Immature natural killer cell (primary cell): ENCODE measurements at places on chromosomes 3 and 15. TPM values are rescaled to one million over a fixed set of nuclear protein-coding genes. Genes with fewer than 3 reads are reported as not detected.

DNA sequence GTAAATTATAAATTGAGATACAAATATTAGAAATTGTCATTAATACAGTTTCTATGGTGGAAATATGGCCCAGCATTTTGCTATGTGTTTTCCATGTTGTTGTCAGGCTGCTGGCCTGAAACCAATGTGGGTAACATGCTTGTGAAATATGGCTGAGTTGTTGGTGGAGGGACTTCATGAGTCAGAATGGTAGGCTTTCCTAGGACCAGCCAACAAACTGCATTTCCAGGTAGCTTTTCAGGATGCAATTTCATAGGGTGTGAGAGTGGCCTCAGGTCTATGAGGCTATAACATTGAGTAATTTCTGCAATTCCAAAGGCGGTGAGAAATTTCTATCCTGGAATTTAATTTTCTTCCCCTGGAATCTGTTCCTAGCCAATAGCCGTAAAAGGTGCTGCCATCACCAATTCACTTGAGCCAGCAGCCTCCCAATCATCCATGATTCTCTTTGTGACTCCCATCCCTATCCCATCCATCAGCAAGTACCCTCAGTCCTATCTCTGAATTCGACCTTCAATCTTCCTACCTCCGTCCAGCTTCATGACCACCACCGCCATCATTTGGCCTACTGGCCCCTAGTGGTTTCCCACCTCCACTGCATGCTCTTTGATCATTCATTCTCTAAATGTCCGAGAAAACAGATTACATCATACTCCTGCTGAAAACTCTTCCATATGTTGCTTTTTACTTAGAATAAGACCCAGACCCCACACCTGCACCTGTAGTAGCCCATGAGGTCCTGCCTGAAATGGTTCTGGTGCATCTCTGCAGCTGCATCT, 276.6 kb upstream of the CFAP20DC start:
- H3K27me3 ChIP-seq: peaks cover 1% of the 10 kb centered on the region
- H3K27ac ChIP-seq: no peak overlapping the region
- no peaks in the 10 kb centered on the region for H3K4me1 ChIP-seq
- no peak for DNase-seq
- H3K36me3 ChIP-seq: no peaks in the 10 kb centered on the region

The RFX7 gene
- polyA plus RNA-seq: 0.03 TPM

GRCh38 chr15:94503293-94503692, 271.9 kb downstream of the MCTP2 start:
- H3K4me1 ChIP-seq: no peaks in the 10 kb centered on the region
- DNase-seq: no peak
- H3K27ac ChIP-seq: no peak overlapping the region
- no peak overlapping the region for H3K4me3 ChIP-seq
- H3K27me3 ChIP-seq: peaks cover 8% of the 10 kb centered on the region
- H3K36me3 ChIP-seq: peaks cover 4% of the 10 kb centered on the region

DNA sequence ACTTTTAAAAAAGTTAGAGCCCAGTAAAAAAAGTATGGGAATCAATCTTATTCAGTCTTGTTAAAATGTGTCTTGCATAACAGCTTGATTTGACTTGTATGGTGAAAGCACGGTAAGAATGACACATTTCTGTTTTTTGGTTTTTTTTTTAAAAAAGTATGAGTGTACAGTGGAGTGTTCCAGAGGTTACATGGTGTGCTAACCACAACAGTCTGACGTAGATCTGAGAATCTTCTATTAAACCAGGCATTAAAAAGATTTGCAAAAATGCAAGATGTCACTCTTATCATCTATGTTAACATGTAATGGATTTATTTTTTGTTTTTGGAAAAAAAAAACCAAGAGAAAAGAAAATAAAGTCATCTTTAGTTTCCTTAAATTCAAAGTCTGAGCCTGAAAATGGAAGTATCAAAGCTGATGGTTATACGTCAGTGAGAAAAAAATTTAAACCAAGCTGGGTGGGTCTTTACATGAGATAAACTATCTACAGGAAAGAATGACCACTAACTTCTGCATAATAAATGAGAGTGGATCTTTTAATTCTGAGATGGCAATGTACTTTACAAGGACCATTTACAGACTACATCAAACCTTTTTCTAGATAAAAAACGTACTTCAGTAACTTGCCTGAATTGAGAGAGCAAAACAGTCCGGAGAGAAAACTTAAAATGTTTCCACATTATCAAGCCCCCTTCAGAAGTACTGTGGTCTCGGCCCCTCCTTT, 1.6 kb downstream of the GABPB1 start:
- DNase-seq: peak; percentile 86
- peak overlapping the region; percentile 100 for H3K27ac ChIP-seq
- peaks cover 27% of the 10 kb centered on the region for H3K27me3 ChIP-seq
- peaks cover 72% of the 10 kb centered on the region for H3K4me1 ChIP-seq
- peak overlapping the region; percentile 97 for H3K4me3 ChIP-seq
- H3K36me3 ChIP-seq: peaks cover 9% of the 10 kb centered on the region

The APBA2 gene
- 25.4 TPM for polyA plus RNA-seq

- H3K4me1 ChIP-seq: no peaks in the 10 kb centered on the region
- H3K36me3 ChIP-seq: no peaks in the 10 kb centered on the region
- no peak overlapping the region for H3K27ac ChIP-seq
- no peak overlapping the region for H3K4me3 ChIP-seq
Measured at GRCh38 chr3:72047221-72047871, 262.4 kb upstream of the PROK2 start.

DNA sequence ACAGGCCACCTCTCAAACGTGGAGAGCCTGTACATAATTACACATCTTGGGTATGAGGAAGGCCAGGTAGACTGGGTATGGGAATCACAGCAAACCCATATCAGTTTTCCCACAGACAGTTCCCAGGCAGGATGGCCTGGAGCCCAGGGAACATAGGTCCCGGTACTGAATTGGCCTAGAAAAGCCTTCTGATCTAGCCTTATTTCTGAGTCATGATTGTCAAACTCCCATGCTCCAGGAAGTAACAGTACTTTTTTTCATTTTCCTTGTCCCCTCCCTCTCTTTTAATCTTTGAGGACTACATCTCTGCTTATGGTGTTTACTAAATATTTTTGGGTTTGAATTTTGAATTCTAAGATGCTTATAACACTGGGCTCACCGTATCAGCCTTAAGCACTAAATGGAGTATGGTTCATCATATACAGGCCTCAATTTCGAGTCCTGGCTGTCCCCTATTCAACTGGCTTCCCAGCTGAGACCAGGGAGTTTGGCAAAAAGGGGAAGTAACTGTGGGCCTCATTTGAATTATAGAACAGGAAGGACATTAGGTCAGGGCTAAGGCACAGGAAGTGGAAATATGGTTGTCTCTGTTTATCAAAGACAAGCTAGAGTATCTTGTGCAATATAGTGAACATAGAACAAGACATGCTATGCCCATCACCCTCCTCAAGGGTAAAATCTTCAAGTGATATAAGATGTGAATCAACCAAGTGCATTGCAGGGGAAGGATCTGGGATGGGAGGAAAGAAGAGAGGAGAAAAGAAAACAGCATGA, 494.6 kb downstream of the NTRK3 start:
- H3K27ac ChIP-seq: no peak overlapping the region
- H3K36me3 ChIP-seq: no peaks in the 10 kb centered on the region
- H3K4me1 ChIP-seq: peaks cover 5% of the 10 kb centered on the region

The DUOXA1 gene
- not detected for polyA plus RNA-seq

- H3K4me1 ChIP-seq: peaks cover 51% of the 10 kb centered on the region
- H3K4me3 ChIP-seq: no peak overlapping the region
- no peaks in the 10 kb centered on the region for H3K27me3 ChIP-seq
Measured at GRCh38 chr3:111902534-111902933, 43.5 kb downstream of the PHLDB2 start.

The SPATA12 gene
- polyA plus RNA-seq: not detected

- H3K4me1 ChIP-seq: no peaks in the 10 kb centered on the region
- no peaks in the 10 kb centered on the region for H3K36me3 ChIP-seq
- no peak overlapping the region for H3K27ac ChIP-seq
- peaks cover 13% of the 10 kb centered on the region for H3K27me3 ChIP-seq
- no peak overlapping the region for H3K4me3 ChIP-seq
Measured at GRCh38 chr15:65414841-65415621, 7.7 kb downstream of the IGDCC4 start.

The SLC22A13 gene
- not detected for polyA plus RNA-seq

- H3K27ac ChIP-seq: no peak overlapping the region
- no peaks in the 10 kb centered on the region for H3K36me3 ChIP-seq
- peaks cover 2% of the 10 kb centered on the region for H3K27me3 ChIP-seq
Measured at GRCh38 chr3:100871306-100871705, 121.9 kb downstream of the ABI3BP start.

DNA sequence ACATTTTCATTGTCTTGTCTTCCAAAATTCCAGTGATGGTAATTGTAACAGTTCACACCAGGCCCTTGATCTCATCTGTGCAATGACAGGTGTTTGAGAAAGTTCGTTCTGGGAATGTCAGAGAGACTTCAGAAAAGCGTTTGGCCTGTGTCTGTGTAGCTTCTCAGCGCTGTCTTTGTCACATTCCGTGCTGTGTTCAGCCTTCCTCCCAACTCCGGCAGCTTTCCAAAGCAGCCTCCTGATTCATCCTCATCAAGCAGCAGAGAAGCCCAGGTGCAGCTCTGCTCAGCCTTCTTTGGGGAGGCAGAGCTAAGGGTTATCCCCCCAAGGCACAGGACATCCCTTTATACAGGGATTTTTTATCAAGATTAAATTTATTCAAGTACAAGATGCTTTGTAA, 494.0 kb upstream of the SUCLG2 start:
- no peak overlapping the region for H3K27ac ChIP-seq
- H3K27me3 ChIP-seq: no peaks in the 10 kb centered on the region
- H3K4me3 ChIP-seq: no peak overlapping the region
- DNase-seq: no peak
- H3K36me3 ChIP-seq: no peaks in the 10 kb centered on the region

- H3K4me1 ChIP-seq: no peaks in the 10 kb centered on the region
- peaks cover 1% of the 10 kb centered on the region for H3K27me3 ChIP-seq
- no peak overlapping the region for H3K27ac ChIP-seq
- no peaks in the 10 kb centered on the region for H3K36me3 ChIP-seq
- H3K4me3 ChIP-seq: no peak overlapping the region
Measured at GRCh38 chr15:84108728-84109127, 126.8 kb upstream of the GOLGA6L4 start.

The TTBK2 gene
- polyA plus RNA-seq: 5.9 TPM

DNA sequence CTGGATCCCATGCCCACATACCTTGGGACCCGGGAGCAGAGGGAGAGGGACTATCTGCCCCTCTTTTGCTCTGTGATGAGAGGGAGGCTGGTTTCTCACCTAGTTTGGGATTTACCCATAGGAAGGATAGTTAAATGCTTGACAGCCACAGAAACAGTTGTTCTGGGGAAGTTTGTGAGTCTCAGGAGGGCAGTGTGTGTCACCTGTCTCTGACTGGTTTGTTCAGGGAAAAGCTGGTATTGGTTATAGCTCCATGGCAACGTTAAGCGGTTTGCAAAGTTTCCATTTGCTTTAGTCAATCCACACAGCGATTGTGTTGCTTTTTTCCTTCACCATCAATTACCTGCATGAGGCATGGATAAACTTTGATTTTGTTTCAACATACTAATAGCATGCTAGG, 3.7 kb upstream of the TMED3 start:
- H3K4me1 ChIP-seq: peaks cover 18% of the 10 kb centered on the region
- no peak overlapping the region for H3K27ac ChIP-seq
- H3K4me3 ChIP-seq: no peak overlapping the region
- H3K27me3 ChIP-seq: peaks cover 8% of the 10 kb centered on the region
- no peaks in the 10 kb centered on the region for H3K36me3 ChIP-seq

DNA sequence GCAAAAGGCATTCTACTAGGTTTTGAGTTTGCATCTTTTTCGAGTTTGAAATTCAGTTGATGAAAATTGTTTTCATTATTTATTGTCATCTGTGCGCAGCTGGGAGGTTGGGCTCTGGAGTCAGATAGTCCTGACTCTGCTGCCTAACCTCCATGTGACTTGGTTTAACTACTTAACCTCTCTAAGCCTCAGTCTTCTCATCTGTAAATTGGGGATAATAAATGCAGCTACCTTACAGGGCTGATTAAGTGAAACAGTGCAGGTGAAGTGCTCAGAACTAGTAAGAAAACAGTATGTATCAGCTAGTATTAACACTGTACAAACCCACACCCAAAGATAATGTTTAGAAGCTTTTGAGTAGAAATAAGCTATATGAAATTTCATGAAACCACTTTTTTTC, 14.1 kb upstream of the UBE2E1 start:
- H3K4me1 ChIP-seq: peaks cover 6% of the 10 kb centered on the region
- no peak for DNase-seq
- no peak overlapping the region for H3K4me3 ChIP-seq
- no peaks in the 10 kb centered on the region for H3K27me3 ChIP-seq
- no peak overlapping the region for H3K27ac ChIP-seq
- H3K36me3 ChIP-seq: no peaks in the 10 kb centered on the region

GRCh38 chr3:192372616-192373015, 354.7 kb downstream of the FGF12 start:
- H3K4me1 ChIP-seq: no peaks in the 10 kb centered on the region
- H3K4me3 ChIP-seq: no peak overlapping the region
- DNase-seq: no peak
- no peak overlapping the region for H3K27ac ChIP-seq
- no peaks in the 10 kb centered on the region for H3K36me3 ChIP-seq

The CYP11A1 gene
- polyA plus RNA-seq: not detected

DNA sequence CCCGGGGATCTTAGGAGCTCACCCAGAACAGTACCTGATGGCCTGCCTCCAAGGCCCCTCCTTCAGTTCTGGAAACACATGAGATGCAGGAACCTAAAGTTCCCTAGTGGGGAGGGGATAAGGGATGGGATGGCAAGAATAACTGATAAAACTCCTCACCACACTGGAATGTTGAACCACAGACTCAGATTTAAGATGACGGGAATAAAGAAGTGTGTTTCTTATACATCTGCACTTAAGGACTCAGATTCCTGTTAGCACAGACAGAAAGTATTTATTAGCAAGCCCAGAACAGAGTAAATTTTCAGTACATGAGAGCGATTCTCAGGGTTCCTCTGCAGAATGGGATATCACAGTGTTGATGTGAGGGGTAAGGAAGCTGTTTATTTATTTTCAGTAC, 245.2 kb downstream of the TLE3 start:
- DNase-seq: no peak
- no peak overlapping the region for H3K4me3 ChIP-seq
- H3K27me3 ChIP-seq: peaks cover 6% of the 10 kb centered on the region
- H3K4me1 ChIP-seq: no peaks in the 10 kb centered on the region

GRCh38 chr3:85482213-85482490, 523.4 kb downstream of the CADM2 start:
- no peaks in the 10 kb centered on the region for H3K4me1 ChIP-seq
- H3K27ac ChIP-seq: no peak overlapping the region
- no peaks in the 10 kb centered on the region for H3K36me3 ChIP-seq
- no peaks in the 10 kb centered on the region for H3K27me3 ChIP-seq

The C3orf70 gene
- polyA plus RNA-seq: not detected
